Activated CD8-positive, alpha-beta T cell treated with anti-CD3 and anti-CD28 coated beads, Interleukin-2, amount 10 ng/mL, durations not matched to agents 7 days and 5 days (primary cell): ENCODE measurements at places on chromosomes 13 and 19. TPM values are rescaled to one million over a fixed set of nuclear protein-coding genes. Genes with fewer than 3 reads are reported as not detected.

- H3K4me3 ChIP-seq: peak overlapping the region; percentile 84
- H3K36me3 ChIP-seq: peaks cover 30% of the 10 kb centered on the region
- no peak for DNase-seq
- peaks cover 38% of the 10 kb centered on the region for H3K4me1 ChIP-seq
- H3K27me3 ChIP-seq: no peaks in the 10 kb centered on the region
Observed at GRCh38 chr13:50123002-50123401, 107.8 kb downstream of the KCNRG start.

DNA sequence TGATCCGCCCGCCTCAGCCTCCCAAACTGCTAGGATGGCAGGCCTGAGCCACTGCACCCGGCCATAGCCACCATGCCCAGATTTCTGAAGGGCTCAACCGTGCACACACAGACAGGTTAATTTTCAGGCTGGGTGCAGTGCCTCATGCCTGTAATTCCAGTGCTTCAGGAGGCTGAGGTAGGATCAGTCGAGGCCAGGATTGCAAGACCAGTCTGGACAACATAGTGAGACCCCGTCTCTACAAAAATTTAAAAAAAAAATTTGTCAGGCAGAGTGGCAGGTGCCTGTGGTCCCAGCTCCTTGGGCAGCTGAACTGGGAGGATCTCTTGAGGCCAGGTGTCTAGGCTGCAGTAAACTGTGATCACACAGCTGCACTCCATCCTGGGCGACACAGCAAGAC lies 7.6 kb downstream of the TIMM13 start:
- no peak overlapping the region for H3K4me3 ChIP-seq
- H3K27me3 ChIP-seq: no peaks in the 10 kb centered on the region
- H3K27ac ChIP-seq: no peak overlapping the region

GRCh38 chr13:103046676-103047075 lies 19.5 kb downstream of the SLC10A2 start:
- H3K4me1 ChIP-seq: no peaks in the 10 kb centered on the region
- no peak overlapping the region for H3K27ac ChIP-seq
- no peaks in the 10 kb centered on the region for H3K36me3 ChIP-seq
- no peak for DNase-seq
- no peak overlapping the region for H3K4me3 ChIP-seq
- H3K27me3 ChIP-seq: no peaks in the 10 kb centered on the region

DNA sequence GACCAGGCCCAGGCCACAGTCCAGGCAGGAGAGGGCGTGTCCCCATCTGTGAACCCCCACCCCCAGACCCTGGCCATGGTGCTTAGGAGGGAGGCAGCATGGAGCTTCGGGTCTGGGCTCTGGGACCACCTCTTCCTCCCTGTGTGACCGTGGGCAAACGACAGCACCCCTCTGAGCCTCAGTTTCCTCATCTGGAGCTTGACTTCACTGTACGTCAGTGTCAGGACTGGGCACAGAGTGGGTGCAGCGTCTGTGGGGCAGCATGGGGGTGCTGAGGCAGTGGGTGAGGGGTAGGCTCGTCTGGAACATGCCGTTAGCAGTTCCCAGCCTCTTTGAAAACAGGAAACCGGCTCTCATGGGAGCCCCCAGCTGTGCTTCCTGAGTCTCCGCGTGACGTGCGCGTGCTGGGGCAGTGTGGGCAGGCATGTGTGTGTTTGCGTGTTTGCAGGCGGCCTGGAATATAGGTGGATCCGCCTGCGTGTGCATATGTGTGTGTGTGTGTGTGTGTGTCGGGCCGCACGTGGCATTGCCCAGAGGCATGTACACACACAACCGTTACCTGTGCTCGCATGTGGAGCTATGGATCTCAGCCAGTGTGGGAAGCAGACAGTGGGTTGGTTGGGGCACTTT lies 15.8 kb downstream of the ARRDC2 start:
- peak overlapping the region; percentile 61 for H3K4me3 ChIP-seq
- peaks cover 54% of the 10 kb centered on the region for H3K4me1 ChIP-seq
- H3K36me3 ChIP-seq: peaks cover 4% of the 10 kb centered on the region
- DNase-seq: peak; percentile 66
- H3K27me3 ChIP-seq: no peaks in the 10 kb centered on the region

DNA sequence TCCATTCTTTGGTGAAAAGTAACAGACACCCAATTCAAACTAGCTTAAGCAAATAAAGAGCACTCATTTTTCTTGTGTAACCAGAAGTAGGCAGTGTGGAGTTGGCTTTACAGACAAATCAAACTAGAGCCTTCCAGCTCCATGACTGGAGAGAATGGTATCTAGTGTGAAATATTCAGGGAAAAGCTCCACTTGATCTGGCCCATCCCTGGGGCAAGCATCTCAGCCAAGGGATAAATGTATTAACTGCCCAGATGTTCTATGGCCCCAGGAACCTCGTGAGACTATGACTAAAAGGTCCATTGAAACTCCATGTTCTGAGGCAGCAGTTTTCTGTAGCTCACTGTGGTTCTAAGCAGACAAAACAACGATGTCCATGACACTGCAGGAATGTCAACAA lies 49.9 kb downstream of the TBC1D4 start:
- no peaks in the 10 kb centered on the region for H3K36me3 ChIP-seq
- DNase-seq: no peak
- H3K4me3 ChIP-seq: no peak overlapping the region
- H3K27ac ChIP-seq: no peak overlapping the region

CEACAM7 gene
- total RNA-seq: not detected

DNA sequence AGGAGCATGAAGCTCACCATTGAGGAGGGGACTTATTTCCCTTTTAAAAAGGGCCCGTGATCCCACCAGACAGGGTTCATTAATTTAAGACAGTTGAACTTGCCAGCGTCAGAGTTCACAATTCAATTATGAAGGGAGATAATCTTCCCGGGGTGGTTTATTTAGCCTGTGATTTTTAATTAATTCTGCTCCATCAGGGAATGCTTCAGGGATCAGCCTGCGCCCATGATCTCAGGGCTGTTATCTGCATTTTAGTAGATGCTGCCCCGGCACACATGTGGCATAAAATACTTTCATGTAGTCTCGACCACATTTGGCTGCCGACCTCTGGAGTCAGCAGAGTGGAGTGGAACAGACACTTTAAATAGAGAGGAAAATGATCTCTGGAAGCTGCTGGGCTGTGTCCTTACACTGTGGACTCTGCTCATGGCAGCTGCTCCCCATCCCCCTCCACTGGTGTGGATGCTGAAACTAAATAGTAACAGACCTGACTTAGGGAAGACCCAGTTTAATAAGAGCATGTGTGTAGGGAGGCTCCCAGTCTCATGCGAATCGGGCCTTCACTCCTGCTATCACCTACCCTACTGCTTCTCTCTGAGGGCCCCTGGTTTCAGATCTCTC lies 256.9 kb downstream of the TEX29 start:
- H3K36me3 ChIP-seq: no peaks in the 10 kb centered on the region
- no peak overlapping the region for H3K4me3 ChIP-seq
- no peak overlapping the region for H3K27ac ChIP-seq
- DNase-seq: no peak

PDE4C gene
- total RNA-seq: not detected

DNA sequence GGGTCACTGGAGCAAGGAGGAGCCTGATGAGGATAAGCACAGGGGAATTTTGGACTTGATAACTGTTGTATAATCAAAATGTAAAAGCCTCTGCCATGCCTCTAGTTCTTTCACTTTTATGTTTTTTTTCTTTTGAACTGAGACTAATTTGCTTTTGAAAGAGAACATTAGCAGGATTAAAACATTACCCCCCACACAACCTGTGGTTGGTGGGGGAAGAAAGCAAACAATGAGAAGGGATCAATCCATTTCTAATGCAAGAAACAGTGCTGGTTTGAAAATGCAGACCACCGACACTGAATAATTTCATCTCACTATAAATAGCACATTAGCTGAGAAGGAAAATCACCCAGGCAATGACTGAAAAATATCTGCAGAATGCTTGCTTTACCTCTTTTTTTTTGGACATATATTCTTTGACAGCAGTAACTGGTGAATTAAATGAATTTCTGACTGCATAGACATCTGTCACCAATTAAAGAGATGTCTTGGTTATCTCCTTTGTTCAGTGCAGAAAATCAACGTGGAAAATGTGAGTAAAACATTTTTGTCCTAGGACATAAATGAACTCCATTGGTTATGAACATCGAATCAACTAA lies 48.6 kb upstream of the TRPC4 start:
- DNase-seq: no peak
- no peak overlapping the region for H3K4me3 ChIP-seq
- H3K27ac ChIP-seq: no peak overlapping the region
- no peaks in the 10 kb centered on the region for H3K27me3 ChIP-seq
- no peaks in the 10 kb centered on the region for H3K36me3 ChIP-seq

OR7D2 gene
- total RNA-seq: not detected

DNA sequence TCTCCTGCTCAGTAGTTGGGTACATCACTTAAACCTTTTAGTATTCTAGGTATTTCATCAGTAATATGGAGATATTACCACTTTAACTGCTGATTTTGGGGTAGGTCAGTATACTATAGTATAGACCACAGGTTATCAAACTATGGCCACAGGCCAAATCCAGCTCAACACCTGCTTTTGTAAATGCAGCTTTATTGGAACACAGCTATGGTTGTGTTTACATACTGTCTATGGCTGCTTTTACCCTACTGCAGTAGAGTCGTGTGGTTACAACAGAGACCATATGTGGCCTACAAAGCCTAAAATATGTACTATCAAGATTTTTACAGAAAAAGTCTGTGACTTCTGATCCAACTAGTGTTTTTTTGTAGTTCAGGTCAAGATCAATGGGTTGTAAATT lies 10.3 kb downstream of the COG6 start:
- no peak for DNase-seq
- H3K4me3 ChIP-seq: no peak overlapping the region
- no peaks in the 10 kb centered on the region for H3K4me1 ChIP-seq
- H3K27me3 ChIP-seq: no peaks in the 10 kb centered on the region
- peaks cover 6% of the 10 kb centered on the region for H3K36me3 ChIP-seq

GRCh38 chr19:31706691-31707620 lies 357.7 kb upstream of the TSHZ3 start:
- no peak overlapping the region for H3K27ac ChIP-seq
- no peaks in the 10 kb centered on the region for H3K27me3 ChIP-seq
- H3K4me1 ChIP-seq: no peaks in the 10 kb centered on the region
- H3K4me3 ChIP-seq: no peak overlapping the region
- no peaks in the 10 kb centered on the region for H3K36me3 ChIP-seq

DNA sequence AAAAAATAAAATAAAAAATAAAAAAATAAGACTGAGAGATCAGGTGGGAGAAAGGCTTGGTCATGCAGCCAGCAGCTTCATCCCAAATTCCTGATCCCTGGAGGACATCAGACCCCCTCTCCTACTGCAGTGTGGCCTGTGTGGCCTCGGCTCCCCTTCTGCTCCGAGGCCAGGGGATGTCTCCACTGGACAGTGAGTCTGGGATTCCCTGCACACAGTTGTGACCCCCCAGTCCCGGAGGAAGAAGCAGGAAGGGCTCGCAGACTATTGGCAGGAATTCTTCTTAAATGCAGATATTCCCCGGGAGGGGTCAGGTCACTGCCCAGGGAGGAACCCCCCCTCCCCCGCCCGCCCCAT lies 41.9 kb downstream of the ZNF627 start:
- peaks cover 4% of the 10 kb centered on the region for H3K36me3 ChIP-seq
- H3K27ac ChIP-seq: no peak overlapping the region
- no peaks in the 10 kb centered on the region for H3K4me1 ChIP-seq
- peaks cover 3% of the 10 kb centered on the region for H3K27me3 ChIP-seq

TEX29 gene
- not detected for total RNA-seq

GRCh38 chr13:75369981-75370380 lies 112.0 kb downstream of the TBC1D4 start:
- no peak overlapping the region for H3K27ac ChIP-seq
- H3K4me3 ChIP-seq: no peak overlapping the region
- DNase-seq: no peak
- peaks cover 18% of the 10 kb centered on the region for H3K4me1 ChIP-seq
- no peaks in the 10 kb centered on the region for H3K36me3 ChIP-seq

CYP4F2 gene
- not detected for total RNA-seq

- no peak for DNase-seq
- no peak overlapping the region for H3K4me3 ChIP-seq
- H3K4me1 ChIP-seq: no peaks in the 10 kb centered on the region
- no peaks in the 10 kb centered on the region for H3K36me3 ChIP-seq
- H3K27me3 ChIP-seq: no peaks in the 10 kb centered on the region
- no peak overlapping the region for H3K27ac ChIP-seq
Observed at GRCh38 chr13:33686772-33687480, 131.0 kb upstream of the RFC3 start.

ACER1 gene
- total RNA-seq: 0.29 TPM

DNA sequence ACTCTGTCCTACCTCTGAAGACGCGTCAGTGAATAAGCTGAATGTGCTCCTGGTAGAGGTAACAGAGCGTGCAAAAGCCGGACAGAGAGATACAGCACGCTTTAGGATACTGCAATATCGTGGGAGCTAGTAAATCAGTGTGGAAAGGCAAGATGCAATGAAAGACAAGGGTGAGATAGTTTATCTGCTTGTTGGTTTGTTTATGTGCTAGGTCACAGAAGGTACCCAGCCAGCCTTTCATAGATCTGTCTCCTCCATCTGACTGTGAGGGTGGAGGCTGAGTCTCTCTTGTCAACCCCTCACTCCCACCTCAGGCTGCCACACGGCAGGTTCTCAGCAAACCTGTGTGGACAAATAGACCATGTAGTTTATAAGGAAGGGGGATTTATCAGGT lies 904 bp upstream of the GIPC1 start:
- H3K36me3 ChIP-seq: peaks cover 7% of the 10 kb centered on the region
- H3K27me3 ChIP-seq: peaks cover 2% of the 10 kb centered on the region
- DNase-seq: no peak
- peak overlapping the region; percentile 50 for H3K27ac ChIP-seq

GRCh38 chr19:38848299-38849146 lies 1.3 kb downstream of the HNRNPL start:
- H3K4me3 ChIP-seq: peak overlapping the region; percentile 95
- H3K4me1 ChIP-seq: peaks cover 63% of the 10 kb centered on the region
- H3K36me3 ChIP-seq: peaks cover 52% of the 10 kb centered on the region
- no peaks in the 10 kb centered on the region for H3K27me3 ChIP-seq

GRCh38 chr13:103140001-103140671 lies 73.9 kb upstream of the SLC10A2 start:
- no peak overlapping the region for H3K27ac ChIP-seq
- no peaks in the 10 kb centered on the region for H3K4me1 ChIP-seq
- H3K4me3 ChIP-seq: no peak overlapping the region
- no peaks in the 10 kb centered on the region for H3K27me3 ChIP-seq

CD33 gene
- total RNA-seq: 4.0 TPM
